ENCODE measurements at places on chromosomes 4 and X.
A peak's percentile ranks its signal among the peaks of the same experiment; 100 is the strongest.

- DNase-seq, result no peak
Observed at GRCh38 chrX:38661103-38661441, 99.7 kb downstream of the TSPAN7 start.

DNA sequence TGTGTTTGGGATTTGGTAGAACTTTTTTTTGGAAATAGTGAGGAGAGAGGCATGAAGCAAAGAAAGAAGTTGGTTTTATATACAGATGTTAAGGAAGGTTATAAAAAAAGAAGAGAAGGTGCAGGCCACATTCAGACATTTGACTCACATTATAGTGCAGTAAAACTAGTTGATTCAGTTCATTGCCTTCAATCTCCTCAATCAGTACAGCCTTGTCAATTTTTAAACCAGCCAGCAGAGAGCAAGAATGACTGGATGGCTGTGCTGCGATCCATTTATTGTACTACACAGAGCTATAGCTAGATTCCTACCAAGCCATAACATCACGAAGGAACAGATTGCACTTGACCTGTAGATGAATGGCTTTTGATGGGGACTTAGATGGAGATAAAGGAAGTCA is 79.7 kb upstream of the LSM6 start:
- no peak for DNase-seq

GRCh38 chr4:7843831-7844593 is 95.6 kb downstream of the AFAP1 start:
- DNase-seq, result peak; percentile 33

GRCh38 chr4:122012735-122013134 is 60.9 kb upstream of the TRPC3 start:
- DNase-seq, result no peak

GRCh38 chr4:132770776-132771175 is 378.3 kb upstream of the PCDH10 start:
- DNase-seq, result no peak

- no peak for DNase-seq
Observed at GRCh38 chrX:3442691-3443090, 96.2 kb upstream of the MXRA5 start.

DNA sequence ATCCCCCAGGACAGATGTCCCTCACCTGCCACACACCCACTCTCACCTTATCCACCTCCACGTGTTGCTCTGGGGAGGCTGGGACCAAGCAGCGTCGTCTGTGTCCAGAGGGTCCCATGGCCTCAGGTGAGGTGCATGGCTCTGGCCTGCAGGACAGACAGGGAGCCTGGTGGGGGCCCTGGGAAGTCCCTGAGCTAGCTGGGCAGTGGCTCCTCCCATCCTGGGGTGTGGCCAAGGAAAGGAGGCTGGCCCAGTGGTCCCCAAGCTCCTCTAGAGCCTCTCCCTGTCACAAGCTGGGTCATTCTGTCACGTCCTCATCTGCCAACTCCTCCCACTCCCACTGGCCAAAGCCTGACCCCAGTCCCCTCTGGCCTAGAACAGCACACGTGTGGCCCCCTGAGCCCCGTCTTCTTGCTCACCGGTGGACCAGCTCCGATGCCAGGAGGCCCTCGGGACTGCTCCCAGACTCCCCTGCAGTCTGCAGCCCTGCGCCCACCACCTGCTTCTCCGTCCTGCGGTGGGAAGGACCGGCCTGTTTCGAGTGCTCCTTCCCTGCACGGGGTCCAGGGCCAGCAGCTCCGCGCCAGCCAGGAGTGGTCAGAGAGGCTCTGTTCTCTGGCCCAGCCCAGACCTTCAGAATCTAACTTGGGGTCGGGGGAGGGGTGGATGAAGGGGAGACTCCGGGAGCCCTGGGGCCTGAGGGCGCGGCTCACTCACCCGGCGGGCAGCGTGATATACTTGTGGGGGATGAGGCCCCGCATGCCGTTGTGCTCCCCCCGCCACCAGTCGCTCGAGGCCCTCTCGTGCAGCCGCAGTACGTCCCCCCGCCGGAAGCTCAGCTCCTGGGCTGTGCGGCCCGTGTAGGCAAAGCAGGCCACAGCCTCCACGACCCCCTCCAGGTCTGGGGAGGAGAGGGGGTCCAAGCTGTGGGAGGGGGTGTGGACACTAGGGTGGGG is 4.8 kb downstream of the AVPR2 start:
- DNase-seq, result peak; percentile 35
